ENCODE measurements at places on chromosomes 11 and 22.

DNA sequence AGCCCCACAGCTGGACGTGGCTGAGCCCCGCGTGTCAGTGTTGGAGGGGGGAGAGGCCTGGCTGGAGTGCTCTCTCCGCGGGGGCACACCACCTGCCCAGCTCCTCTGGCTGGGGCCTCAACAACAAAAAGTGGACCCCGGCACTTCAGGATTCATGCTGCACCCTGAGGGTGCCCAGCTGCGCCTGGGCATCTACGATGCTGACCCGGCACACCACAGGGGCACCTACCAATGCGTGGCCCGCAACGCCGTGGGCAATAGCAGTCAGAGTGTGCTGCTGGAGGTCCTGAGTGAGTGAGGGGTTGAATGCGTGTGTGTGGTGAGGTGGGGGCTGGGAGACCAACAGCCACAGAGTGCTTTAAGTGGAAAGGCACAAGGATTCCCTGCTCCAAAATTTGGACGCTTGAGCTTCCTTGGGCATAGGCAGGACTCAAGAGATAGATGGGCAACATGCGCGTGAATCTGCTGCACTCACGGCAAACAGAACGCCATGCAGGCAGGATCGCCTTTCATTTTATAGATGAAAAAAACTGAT is 7.6 kb downstream of the VSIG10L2 start:
- peaks cover 2% of the 10 kb centered on the region for H3K27me3 ChIP-seq
- DNase-seq: no peak
- peaks cover 16% of the 10 kb centered on the region for H3K4me1 ChIP-seq
- H3K36me3 ChIP-seq: peaks cover 26% of the 10 kb centered on the region
- no peak overlapping the region for H3K27ac ChIP-seq

DNA sequence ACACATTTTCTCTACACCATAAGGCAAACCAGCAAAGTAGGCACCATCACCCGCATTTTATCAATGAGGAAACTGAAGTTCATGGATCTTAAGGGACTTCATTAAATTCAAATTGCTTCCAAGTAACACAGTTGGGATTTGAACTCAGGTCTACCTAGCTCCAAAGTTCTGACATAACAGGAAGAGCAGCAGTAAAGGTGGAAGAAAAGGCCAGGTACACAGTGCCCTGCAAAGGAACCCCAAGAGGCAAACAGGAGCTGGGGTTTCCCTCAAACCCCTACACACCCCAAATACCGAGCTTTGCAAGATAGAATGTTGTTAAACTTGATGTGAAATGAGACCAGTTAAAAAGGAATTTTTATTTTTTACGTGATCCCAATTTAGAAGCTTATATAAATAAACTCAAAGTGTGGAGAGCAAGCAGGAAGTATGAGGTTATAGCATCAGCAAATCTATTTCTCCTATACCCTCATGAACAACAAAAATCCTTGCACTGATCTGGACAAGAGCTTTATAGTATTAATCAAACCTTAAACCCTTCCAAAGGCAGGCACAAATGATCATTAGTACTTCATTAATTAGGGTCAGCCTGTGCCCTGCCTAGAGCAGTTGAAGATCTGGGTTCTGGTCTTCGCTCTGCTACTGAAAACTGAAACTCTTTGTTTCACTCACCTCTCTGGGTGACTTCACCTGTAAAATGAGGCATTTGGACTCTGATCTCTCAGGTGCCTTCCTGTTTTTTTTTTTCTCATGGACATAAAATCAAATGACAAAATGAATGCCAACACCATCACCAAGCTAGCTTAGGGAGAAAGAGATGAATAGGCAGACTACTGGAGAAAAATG is 36.5 kb downstream of the SYTL2 start:
- H3K4me3 ChIP-seq: no peak overlapping the region
- peaks cover 10% of the 10 kb centered on the region for H3K36me3 ChIP-seq
- no peaks in the 10 kb centered on the region for H3K4me1 ChIP-seq
- H3K27ac ChIP-seq: no peak overlapping the region
- no peak for DNase-seq

- H3K36me3 ChIP-seq: no peaks in the 10 kb centered on the region
These were observed 62.7 kb downstream of the TSPAN18 start for GRCh38 chr11:44789496-44789895.

- H3K27me3 ChIP-seq: peaks cover 43% of the 10 kb centered on the region
- H3K36me3 ChIP-seq: no peaks in the 10 kb centered on the region
- peak; percentile 68 for DNase-seq
- peak overlapping the region; percentile 80 for H3K4me3 ChIP-seq
- H3K27ac ChIP-seq: no peak overlapping the region
These were observed 764 bp upstream of the PACSIN3 start for GRCh38 chr11:47186700-47187695.

DNA sequence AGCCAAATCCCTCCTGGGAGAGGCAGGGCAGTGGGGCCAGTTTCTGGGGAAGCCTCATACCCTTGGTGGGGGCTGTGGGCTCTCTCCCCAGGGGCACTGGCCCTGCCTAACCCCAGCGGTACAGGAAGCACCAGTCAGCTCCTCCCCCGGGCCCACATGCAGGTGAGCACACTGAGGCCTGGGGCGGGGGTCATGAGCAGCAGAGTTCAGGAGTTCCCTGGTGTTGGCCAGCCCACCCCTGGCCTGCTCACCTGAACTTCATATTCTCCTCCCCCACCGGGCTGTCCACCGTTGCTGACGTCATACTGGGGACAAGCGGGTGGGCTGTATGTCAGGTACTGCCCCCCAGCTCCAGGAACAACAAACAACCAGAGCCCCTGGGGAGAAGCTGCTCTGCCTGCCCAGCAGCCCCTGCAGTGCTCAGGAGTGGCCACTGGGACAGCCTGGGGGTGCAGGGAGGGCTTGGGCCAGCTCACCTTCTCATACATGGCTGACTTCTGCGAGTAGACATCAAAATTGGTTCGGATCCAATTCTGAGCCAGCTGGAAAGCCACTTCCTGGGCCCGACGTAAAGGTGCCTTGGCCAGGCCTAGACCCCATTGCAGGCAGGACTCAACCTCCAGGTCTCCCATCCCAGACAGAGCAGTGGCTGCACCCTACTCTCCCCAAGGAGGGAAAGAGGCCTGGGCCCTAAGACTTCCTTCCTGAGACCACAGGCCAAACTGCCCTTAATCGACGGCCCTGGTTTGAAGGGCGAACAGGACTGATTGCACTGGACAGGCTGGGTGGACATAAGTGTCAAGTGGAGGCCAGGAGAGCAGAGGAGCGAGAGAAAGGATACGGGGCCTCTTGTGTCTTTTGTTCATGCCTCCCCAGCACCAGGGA is 20.8 kb downstream of the TREH start:
- H3K27me3 ChIP-seq: no peaks in the 10 kb centered on the region
- H3K4me1 ChIP-seq: peaks cover 44% of the 10 kb centered on the region
- no peak overlapping the region for H3K4me3 ChIP-seq
- DNase-seq: no peak
- peaks cover 13% of the 10 kb centered on the region for H3K36me3 ChIP-seq

GRCh38 chr11:21072558-21072957 is 403.2 kb downstream of the NELL1 start:
- H3K27ac ChIP-seq: no peak overlapping the region
- H3K36me3 ChIP-seq: no peaks in the 10 kb centered on the region
- no peaks in the 10 kb centered on the region for H3K4me1 ChIP-seq
- no peak overlapping the region for H3K4me3 ChIP-seq
- no peaks in the 10 kb centered on the region for H3K27me3 ChIP-seq

GRCh38 chr11:13259374-13259773 is 18.2 kb upstream of the BMAL1 start:
- H3K27me3 ChIP-seq: peaks cover 21% of the 10 kb centered on the region
- peaks cover 32% of the 10 kb centered on the region for H3K4me1 ChIP-seq
- no peaks in the 10 kb centered on the region for H3K36me3 ChIP-seq
- no peak overlapping the region for H3K4me3 ChIP-seq
- no peak for DNase-seq
- H3K27ac ChIP-seq: no peak overlapping the region
